ENCODE measurements at places on chromosomes 12 and 14. TPM values are rescaled to one million over a fixed set of nuclear protein-coding genes. Genes with fewer than 3 reads are reported as not detected.

Gene GON7
- total RNA-seq, result 7.1 TPM

Gene MYF6
- not detected for total RNA-seq

Gene IRAK4
- 56.7 TPM for total RNA-seq

GRCh38 chr12:42135259-42135814 is 9.3 kb downstream of the GXYLT1 start:
- no peak for DNase-seq
- no peak overlapping the region for H3K4me3 ChIP-seq
- H3K4me1 ChIP-seq, result no peaks in the 10 kb centered on the region
- no peaks in the 10 kb centered on the region for H3K36me3 ChIP-seq
- H3K27me3 ChIP-seq, result no peaks in the 10 kb centered on the region

DNA sequence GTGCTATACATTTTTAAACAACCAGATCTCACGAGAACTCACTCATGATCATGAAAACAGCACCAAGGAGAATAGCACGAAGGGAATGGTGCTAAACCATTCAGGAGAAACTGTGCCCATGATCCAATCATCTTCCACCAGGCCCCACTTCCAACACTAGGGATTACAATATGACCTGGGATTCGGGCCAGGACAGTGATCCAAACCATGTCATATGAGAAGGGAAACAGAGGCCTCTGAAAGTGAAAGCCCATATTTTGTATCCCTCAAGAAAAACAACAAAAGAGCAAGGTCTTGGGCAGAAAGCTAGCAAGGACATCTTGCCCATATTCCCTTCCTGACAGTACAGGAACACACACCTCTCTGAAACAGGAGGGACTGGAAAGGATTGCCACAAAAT is 163.9 kb upstream of the VASH1 start:
- no peak overlapping the region for H3K4me3 ChIP-seq
- H3K27me3 ChIP-seq, result no peaks in the 10 kb centered on the region
- H3K4me1 ChIP-seq, result no peaks in the 10 kb centered on the region
- no peak overlapping the region for H3K27ac ChIP-seq
- DNase-seq, result no peak

DNA sequence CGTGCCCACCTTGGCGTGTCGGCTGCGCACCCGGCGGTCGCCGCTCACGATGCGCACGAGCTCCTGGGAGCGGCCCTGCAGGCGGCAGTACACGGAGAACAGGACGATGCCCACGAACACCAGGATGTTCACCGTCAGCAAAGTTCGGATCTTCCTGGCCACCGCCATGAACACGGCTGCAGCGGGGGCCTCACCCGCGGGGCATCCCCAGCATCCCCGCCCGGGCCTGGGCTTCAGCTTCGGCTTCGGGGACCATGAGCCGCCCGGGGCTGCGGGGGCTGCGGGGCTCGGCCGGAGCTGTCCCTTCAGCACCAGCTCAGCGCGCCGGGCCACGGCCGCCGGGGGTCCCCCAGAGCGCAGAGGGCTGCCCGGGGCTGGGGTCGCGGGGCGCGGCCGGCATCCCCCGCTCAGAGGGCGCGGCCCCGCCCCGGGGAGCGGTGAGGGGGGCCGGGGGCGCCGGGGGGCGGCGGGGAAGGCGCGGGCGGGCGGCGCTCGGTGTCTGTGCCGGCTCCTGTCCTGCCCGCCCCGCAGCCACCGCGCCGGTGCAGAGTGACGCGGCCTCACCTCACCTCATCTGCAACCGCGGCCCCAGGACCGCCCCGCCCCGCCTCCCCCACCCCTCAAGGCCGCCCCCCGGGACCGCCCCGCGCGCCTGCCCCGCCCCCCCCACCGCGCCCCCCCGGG is at the start of gene GALNT9:
GALNT9 (minus strand) TSS at position 554 of the 684 bp plus-strand sequence; CDS start at position 168, 386 bp downstream.
- no peak within 1 kb of the TSS for H3K27ac ChIP-seq
- peaks cover 7% of the 10 kb centered on the region for H3K27me3 ChIP-seq
- no peak within 1 kb of the TSS for H3K4me3 ChIP-seq
- H3K4me1 ChIP-seq, result no peaks in the 10 kb centered on the region
- no peak for DNase-seq

DNA sequence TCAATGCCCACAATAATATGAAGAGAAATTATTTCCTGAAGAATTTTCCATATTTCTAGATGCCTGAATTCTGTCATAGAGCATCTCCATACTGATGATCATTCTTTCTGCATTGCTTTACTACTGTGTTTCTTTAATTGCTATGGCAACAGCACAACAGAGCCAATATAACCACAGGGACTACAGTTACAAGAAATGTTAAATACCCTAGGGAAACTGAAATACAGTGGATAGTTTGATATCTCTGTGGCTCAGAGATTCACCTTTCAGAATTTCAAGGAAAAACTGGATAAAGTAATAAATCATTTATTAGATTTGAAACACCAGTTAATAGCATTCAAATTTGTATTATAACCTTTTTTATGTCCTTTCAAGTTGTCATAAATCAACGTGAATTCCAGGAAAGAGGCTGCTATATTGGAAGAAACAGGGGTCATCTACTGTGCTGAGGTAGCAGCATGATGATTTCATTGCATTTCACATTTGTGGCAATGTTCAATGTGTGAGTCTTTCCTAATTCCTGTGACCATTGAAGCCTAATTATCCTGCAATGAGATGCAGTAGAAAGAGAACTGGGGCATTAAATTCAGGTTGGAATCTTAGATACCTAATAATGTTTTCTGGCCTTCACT is 267.1 kb downstream of the LRFN5 start:
- H3K27me3 ChIP-seq, result no peaks in the 10 kb centered on the region
- no peak for DNase-seq
- H3K36me3 ChIP-seq, result no peaks in the 10 kb centered on the region
- H3K4me3 ChIP-seq, result no peak overlapping the region

- H3K27me3 ChIP-seq, result no peaks in the 10 kb centered on the region
- H3K4me1 ChIP-seq, result no peaks in the 10 kb centered on the region
- H3K27ac ChIP-seq, result no peak overlapping the region
- DNase-seq, result no peak
- no peak overlapping the region for H3K4me3 ChIP-seq
- peaks cover 19% of the 10 kb centered on the region for H3K36me3 ChIP-seq
These were observed 74.2 kb downstream of the RBM19 start for GRCh38 chr12:113891739-113892520.

DNA sequence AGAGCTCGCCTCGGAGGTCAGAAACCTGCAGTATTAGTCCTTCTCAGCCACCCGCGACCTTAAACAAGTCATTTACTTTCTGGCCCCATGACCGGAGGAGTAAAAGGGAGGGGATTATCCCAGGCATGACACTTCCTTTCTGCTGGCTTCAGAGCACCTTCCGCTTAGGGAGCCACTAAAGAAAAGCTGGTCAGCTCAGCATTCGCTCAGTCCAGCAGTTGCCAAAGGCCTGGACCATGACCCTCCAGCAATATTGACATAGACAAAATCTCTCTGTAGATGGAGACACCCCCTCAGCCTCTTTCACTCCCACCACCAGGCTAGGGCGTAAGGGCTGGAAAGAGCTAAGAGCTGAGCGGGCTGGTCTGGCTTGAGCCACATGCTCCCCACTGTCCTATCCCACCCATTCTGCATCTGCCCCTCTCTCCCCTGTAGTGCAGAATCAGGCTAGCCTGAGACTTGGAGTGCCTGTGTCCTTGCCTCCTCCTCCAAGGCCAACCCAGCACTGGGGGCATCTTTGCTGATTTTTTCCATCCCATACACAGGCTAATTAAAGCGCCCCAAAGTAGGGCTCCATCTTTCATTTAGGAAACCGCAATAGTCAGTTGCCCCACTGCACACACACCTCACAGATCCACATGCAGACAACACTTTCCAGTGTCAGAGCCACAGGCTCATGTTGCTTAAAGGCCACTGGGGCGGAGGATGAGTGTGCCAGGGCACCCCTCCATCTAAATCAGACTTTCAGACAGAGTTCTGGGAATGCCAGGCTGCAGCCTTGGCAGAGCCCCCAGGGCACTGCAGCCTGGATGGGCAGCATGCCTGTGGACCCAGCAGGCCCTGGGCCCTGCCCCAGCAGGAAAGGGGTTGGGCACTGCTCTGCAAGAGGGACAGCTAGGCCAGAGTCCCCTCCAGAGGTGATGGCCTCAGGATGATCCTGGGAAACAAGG is 4.0 kb upstream of the CPNE6 start:
- H3K4me3 ChIP-seq, result no peak overlapping the region
- no peaks in the 10 kb centered on the region for H3K27me3 ChIP-seq
- no peaks in the 10 kb centered on the region for H3K4me1 ChIP-seq
- no peak for DNase-seq
- no peak overlapping the region for H3K27ac ChIP-seq
- no peaks in the 10 kb centered on the region for H3K36me3 ChIP-seq

Measured in CD4-positive, CD25-positive, alpha-beta regulatory T cell (primary cell).